ENCODE measurements at places on chromosomes 6 and 20.

- DNase-seq, result no peak
These were observed 121.1 kb downstream of the TNFRSF21 start for GRCh38 chr6:47188588-47189021.

- no peak for DNase-seq
These were observed 11.8 kb downstream of the CASS4 start for GRCh38 chr20:56423886-56424285.

- no peak for DNase-seq
These were observed 4.0 kb upstream of the HEY2 start for GRCh38 chr6:125745281-125746018.

- no peak for DNase-seq
These were observed 619.0 kb downstream of the PHF3 start for GRCh38 chr6:64254558-64254957.

DNA sequence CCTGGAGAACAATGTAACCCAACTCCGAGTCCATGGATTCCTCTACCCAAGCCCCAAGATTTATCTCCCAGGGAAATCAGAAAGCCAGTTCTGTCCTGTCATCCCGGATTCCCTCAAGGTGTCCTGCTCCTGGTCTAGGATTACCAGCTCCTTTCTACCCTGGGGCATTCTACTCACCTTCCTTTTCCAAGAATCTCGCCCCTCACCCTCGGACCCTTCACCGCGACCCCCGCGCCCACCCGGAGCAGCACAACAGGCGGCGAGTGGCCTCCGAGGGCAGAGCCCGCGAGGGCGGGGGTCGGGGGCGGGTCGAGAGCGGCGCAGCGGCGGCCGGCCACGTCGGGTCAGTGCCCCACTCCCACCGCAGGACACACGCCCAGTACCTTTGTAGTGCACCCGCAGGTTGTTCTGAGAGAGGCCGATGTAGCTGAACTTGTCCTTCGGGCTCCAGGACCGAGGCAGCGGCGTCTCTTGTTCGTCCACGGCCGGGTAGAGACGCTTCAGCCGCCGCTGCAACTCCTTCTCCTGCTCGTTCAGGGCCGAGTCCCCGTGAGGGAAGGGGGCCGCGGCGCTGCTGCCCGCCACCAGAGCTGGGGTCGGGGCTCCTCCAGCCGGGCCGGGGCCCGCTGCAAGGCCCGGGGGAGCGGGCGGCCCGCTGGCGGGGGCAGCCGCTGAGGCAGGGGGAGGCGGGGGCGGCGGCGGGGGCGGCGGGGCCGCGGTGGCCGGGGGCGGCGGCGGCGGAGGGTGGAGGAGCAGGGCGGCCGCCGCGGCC is 897 bp downstream of the RANBP9 start:
- DNase-seq, result no peak

DNA sequence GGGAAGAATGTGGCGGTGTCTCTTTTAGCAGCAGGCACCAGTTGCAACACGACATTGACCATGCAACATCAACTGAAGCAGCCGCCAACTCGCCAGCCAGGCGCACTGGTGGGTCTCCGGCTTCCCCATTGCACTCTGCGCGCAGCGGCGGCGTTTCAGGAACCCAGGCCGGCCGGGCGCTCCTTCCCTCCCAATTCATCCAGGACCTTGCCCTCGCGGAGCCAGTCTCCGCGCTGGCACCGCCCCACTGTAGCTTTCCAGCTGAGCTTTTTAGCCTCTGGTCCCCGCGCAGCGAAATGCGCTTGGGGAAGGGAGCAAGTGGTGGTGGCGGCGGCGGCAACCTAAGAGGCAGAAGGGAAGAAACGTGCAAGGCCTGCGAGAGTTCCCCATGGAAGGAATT is 297.9 kb upstream of the RIMS1 start:
- no peak for DNase-seq

DNA sequence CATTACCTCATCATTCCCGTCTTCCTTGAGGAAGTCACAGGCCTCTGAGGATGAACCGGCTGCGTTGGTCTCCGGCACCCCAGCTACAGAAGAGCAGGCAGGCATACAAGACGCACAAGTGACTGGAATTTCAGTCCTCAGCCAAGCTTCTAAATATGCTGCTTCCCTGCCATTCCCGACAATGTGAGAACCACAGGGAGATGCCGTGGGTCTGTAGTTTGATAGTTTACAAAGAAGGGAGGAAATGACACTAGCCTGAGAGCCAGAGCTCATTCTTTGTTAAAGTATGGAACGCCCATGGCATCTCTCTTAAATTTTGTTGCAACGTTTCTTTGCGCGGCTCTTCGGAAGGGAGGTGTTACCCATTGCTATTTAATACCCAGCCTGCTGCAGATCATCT is 25.7 kb downstream of the HEBP2 start:
- DNase-seq, result no peak

DNA sequence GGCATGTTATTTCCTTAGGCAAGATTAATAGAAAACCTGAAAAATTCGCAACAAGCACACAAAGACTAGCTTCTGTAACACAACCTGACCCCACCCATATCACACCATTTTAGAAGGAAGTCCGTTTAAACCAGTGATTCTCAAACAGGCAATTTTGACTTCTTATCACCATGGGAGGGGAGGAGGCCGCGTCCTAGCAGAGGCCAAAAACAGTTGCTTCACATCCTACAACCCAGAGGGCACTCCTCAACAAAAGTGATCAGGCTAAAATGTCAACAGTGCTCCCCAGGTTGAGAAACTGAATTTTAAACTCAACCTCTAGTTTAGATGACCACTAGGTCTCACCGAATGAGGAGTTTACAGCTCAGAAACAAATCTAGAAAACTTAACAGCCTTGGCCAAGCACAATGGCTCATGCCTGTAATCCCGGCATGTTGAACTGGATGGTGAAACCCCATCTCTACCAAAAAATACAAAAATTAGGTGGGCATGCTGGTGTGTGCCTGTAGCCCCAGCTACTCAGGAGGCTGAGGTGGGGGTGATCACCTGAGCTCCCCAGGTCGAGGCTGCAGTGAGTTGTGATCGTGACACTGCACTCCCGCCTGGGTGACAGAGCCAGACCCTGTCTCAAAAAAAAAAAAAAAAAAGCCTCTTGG is 3.4 kb downstream of the SNX5 start:
- no peak for DNase-seq

GRCh38 chr6:164554700-164555476 is 754.5 kb downstream of the C6orf118 start:
- no peak for DNase-seq

- no peak for DNase-seq
These were observed 251.9 kb upstream of the IRAK1BP1 start for GRCh38 chr6:78615430-78615904.

DNA sequence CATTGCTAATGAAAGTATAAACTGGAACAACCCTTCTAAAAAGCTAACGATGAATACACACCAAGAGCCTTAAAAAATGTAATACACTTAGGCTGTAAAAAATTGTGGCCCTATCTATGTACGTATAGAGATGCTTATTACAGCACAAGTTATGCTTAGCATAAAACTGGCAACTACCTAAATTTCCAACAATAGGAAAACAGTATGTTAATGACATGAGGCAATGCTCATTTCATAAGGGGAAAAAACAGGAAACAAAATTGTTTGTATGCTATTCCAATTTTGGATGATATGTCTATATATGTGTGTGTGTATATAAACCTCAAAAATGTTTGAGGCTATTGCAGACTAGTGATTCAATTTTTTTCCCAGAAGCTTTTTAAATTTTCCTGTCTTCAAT is 82.5 kb downstream of the DTNBP1 start:
- DNase-seq, result no peak

GRCh38 chr20:38919683-38920082 is 6.5 kb upstream of the FAM83D start:
- DNase-seq, result no peak

GRCh38 chr20:558117-558516 is 14.5 kb upstream of the CSNK2A1 start:
- no peak for DNase-seq

DNA sequence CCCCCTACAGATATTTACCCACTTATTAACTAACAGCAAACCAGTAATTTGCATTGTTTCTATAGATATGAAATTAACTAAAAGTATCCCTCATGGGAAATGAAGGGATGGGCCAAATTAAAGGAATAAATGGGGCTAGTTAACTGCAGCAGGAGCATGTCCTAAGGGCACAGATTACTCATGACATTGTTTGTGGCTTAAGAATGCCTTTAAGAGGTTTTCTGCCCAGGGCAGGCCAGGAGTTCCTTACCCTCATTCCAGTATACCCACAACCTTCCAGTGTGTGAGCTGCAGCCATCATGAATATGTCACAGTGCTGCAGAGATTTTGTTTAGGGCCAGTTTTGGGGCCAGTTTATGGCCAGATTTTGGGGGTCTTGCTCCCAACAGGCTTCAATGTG is 1101.9 kb downstream of the PRIM2 start:
- no peak for DNase-seq

- DNase-seq, result no peak
These were observed 153.6 kb upstream of the UST start for GRCh38 chr6:148593130-148593812.

DNA sequence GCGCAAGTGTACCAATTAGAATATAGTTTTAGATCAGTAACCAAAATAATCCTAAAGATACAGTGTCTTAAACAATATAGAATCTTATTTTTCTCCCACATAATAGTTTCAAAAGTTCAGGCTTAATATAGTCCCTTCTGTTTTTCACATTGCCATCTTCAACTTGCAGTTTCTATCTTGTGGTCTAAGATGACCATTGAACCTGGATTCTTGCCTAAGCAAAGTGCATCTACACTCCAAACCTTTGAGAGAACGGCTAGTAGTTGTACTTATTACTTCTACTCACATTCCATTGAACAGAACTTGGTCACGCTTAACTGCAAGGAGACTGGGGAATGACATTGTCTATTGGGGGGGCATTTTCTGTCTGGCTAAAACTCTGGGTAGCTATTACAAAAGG is 373.0 kb downstream of the LMBRD1 start:
- DNase-seq, result no peak

- DNase-seq, result no peak
These were observed 28.2 kb downstream of the ISM1 start for GRCh38 chr20:13249118-13249797.

DNA sequence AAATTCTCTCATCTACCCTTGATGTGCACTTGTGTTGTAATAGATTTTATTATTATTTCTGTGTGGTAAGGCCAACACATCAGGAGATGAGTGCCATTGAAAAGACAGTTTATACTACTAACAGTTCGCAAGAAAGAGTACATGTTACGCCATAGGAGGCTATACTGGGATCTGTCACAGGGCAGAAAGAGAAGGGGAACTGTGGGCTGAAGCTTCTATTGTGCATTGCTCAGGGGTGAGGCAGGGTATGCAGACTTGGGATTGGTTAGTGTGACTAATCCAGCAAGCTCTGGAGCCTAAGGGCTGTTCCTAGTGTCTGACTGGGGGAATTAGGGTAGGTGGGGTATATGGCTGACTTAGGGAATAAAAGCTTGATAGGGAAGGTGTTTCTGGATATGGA is 50.9 kb downstream of the GPR63 start:
- DNase-seq, result no peak

DNA sequence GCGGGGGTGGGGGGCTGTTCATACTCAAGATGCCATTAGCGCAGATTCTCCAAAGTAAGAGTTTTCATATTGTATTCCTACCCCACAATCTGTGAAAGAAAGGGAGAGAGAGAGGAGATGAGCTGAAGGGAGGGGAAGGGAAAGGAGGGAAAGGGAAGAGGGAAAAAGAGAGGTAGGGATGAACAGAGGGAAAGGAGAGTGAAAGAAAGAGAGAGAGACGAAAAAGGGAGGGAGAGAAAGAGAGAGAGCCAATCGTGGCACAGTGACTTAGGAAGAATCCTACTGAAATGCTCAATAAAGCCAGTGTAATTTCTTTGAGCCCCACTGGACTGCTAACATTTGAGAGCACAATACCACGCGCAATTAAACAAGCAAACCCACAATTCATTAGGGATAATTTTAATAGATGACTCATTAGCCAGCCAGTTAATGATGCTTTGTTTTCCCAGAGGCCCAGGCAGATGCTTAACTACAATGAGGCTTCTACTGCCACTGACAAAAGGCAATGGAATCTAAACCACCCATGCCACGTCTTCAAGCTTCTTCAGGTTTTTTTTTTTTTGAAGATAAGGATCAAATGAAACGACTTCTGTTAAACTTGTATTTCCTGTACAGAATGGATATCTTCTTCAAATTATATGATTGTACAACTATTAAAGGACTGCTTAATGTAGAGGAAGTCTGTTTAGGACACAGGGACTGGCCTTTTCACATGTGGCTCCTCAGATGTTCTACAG is 306.8 kb downstream of the FOXC1 start:
- no peak for DNase-seq

- DNase-seq, result no peak
These were observed 262.4 kb downstream of the ERMARD start for GRCh38 chr6:170013815-170014214.

DNA sequence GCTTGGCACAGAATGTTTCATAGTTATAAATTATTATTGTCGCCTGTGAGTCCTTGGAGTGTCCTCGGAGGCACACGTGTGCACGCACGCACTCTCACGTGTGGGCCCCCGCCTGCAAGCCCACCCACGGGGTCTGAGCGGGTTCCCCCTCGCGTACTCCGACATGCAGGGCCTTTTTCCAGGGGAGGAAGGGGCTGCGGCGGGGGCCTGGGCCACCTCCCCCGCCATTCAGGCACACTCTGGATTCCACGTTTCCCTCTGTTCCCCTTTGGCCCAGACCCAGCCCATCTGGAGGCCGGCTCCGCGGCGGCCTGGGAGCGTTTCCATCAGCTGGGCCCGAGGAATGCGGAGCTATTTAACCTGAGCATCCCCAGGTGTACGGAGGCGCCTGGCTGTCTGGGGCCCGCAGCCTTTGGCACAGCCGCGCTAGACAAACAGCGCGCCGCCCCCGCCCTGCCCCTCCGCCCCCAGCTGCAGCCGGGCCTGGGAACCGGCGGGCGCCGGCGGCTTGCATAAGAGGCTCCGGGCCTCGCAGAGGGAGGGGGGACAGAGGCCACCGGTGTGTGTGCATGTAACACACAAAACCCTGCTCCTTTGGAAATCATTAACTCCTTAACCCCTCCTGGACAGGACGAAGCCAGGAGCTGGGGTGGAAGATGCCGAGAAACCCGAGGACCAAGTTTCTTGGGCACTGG is 3.3 kb downstream of the ID1 start:
- no peak for DNase-seq

GRCh38 chr6:82909551-82909950 is 156.1 kb downstream of the UBE3D start:
- no peak for DNase-seq

DNA sequence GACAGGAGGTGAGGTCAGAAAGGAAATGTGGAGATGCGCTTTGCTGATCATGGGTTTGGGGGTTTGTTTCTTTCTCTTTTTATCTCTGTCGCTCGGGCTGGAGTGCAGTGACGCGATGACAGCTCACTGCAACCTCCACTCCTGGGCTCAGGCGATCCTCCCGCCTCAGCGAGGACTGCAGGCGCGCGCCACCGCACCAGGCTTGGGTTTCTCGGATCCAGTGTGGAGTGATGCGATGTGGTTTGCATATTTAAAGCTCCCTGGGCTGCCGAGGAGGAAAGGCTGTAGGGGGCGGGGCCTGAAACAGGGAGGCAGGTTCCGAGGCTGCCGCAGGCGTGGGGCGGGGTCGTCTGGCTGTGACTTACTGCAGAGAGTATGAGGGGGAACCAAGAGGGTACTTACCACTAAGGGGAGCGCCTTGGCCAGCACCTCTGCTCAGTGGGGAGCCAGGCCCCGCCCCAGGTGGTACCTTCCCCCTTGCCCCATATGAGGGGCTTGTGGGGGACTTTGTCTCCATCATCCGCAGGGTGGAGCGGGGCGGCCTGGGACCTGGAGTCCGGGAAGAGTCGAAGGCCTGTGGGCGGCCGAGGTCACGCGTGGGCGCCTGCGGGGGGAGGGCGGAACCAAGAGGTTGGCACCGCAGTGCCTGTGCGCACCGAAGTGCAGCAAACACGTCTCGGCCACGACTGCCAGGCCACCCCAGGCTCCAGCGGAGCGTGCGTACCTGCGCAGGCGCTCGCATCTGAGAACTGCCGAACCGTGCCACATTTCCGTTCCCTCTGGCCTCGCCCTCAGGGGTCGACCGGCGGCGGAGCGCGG is 12.7 kb upstream of the BAK1 start:
- no peak for DNase-seq

All from activated CD4-positive, alpha-beta T cell treated with anti-CD3 and anti-CD28 coated beads, Interleukin-2, amount 50 U/mL, for 24 hours (primary cell).